A549 treated with ZK216348 at 1 μM for 4 hours (cell line): ENCODE measurements at places on chromosomes 11 and 22. TPM values are rescaled to one million over a fixed set of nuclear protein-coding genes. Genes with fewer than 3 reads are reported as not detected.

Gene PAX6
- total RNA-seq = 0.39 to 2.9 TPM (median 0.87 TPM) in 5 replicates

Gene TSGA10IP
- total RNA-seq = not detected in 5 replicates

Gene CCDC87
- 0.55 to 0.85 TPM (median 0.79 TPM) in 5 replicates for total RNA-seq

Gene ADM2
- total RNA-seq = 0.27 to 0.84 TPM (median 0.69 TPM) in 5 replicates

Gene MAML2
- total RNA-seq = 2.1 to 3.8 TPM (median 3.4 TPM) in 5 replicates

Gene DDIAS
- total RNA-seq = 13.1 to 18.1 TPM (median 14.7 TPM) in 5 replicates

Gene PLEKHB1
- 0.48 to 1.4 TPM (median 1.1 TPM) in 5 replicates for total RNA-seq

Gene SCN3B
- total RNA-seq = 0.08 to 0.31 TPM (median 0.13 TPM) in 5 replicates

Gene TMEM25
- total RNA-seq = 0.36 to 1.0 TPM (median 0.55 TPM) in 4 of 5 replicates, not detected in the other
